Right renal cortex interstitium (tissue), 3 donors: ENCODE measurements at places on chromosomes 12 and 14.

DNA sequence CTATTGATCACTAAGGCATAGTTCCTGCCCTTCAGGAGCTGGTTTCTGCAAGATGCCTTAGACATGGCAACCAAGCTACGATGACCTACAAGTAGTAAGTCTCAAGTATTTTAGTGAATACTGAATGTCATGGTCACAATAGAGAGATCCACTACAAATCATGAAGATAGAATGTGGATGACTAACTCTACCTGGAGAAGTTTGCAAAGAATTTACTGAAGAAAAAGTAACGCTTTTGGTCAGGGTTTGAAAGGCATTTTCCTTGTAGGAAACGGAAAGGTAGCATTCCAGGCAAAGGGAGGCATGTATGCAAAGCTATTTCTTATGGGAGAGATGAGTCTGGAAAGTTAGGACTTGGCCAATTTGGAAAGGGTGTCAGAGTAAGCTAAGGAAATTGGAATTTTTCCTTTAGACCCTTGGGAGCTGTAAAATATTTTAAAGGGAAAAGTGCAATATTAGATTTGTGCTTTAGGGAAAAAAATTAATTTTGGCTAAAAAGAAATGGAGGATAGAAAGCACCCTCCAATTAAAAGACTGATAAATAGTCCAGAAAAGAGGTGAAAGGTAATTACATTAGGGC, 377.5 kb downstream of the EGLN3 start:
- no peak for DNase-seq

- no peak for DNase-seq
Measured at GRCh38 chr12:109605599-109606228, 32.1 kb downstream of the MVK start.

DNA sequence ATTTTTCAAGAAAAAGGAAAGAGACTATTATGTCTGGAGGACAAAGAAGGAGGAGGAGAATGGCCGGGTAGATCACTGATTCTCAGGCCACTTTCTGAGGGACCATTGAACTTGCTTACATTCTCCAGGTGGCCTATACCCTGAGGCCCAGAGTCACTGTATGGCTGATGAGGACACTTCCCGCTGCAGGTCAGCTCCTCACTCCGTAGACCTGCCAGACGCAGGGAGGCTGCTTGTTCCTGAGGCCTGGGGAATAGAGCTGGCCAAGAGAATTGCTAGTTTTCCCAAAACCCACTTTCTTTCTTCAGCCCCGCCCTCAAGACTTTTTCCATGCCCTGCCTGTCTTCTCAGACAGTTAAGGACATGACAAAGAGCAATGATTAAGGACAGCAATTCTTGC, 510.5 kb upstream of the TBX3 start:
- no peak for DNase-seq

DNA sequence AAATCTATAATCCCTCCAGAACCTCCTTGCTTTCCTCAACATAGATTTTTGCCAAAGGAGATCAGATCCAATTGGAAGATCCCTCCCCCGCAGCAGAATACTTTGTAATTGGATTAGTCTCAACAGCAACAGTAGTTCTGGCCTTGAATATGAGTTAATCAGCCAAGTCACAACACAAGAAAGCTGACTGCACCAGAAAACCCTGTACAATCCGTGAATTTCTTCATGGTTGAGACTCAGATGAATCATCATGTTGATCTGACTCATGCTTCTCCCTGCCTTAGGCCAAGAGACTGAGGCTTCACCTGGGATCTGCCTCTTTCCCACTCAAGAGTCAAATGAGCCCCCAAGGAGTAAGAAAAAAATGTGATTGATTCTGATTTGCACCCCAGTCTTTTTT, 3.0 kb upstream of the METTL17 start:
- DNase-seq: no peak

GRCh38 chr14:55410876-55411275, 754 bp downstream of the ATG14 start:
- no peak for DNase-seq

DNA sequence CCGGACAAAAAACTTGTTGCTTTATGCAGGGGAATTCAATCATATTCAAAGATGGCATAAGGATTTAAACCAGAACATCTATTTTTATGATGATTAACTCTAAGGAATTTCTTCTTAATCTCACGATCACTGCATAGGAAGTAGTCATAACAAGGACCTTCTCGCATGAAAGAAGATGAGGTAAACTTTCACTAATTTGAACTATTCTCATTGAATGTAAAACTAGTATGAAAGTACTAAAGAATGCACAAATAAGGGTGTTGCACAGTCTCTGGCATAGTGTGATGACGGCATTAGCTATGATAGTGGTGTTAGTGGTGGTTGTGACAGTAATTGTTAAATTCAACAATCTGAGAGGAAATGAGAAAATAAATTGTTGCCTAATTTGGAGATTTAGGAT, 280.0 kb downstream of the SLC6A15 start:
- DNase-seq: no peak

- DNase-seq: no peak
Measured at GRCh38 chr12:4118017-4118510, 155.5 kb upstream of the CCND2 start.

GRCh38 chr12:109510196-109510595, 32.8 kb downstream of the UBE3B start:
- no peak for DNase-seq

- no peak for DNase-seq
Measured at GRCh38 chr14:99166506-99166905, 105.5 kb downstream of the BCL11B start.

GRCh38 chr14:95006051-95006450, 151.3 kb downstream of the DICER1 start:
- DNase-seq: no peak

- DNase-seq: no peak
Measured at GRCh38 chr12:116222358-116222757, 55.1 kb downstream of the MED13L start.

GRCh38 chr12:10191865-10192264, 13.0 kb downstream of the TMEM52B start:
- no peak for DNase-seq

- peak; percentile 61 for DNase-seq
Measured at GRCh38 chr14:102209224-102209966, 69.7 kb downstream of the WDR20 start.

- DNase-seq: no peak
Measured at GRCh38 chr14:94426526-94426925, 26.1 kb downstream of the SERPINA11 start.

- no peak for DNase-seq
Measured at GRCh38 chr12:9864913-9865675, 4.1 kb downstream of the CLEC2B start.

DNA sequence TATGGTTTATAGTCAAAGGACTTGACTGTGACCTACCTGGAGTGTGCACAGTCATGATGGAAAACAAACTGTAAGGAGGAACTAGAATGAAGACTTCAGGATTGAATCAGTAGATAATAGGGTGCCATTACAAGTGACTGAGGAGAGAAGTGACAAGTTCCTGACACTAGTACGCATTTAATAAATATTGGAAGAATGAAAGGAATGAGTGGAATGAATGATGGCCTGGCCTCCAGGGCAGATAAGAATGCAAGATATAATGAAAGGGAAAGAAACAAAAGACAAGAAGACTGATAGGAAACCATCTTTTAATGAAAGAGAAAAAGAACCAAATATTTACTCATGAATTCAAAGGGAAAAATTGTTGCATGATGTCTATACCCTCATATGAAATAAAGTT, 44.7 kb upstream of the NEDD1 start:
- no peak for DNase-seq

- DNase-seq: no peak
Measured at GRCh38 chr12:77720258-77720657, 110.4 kb upstream of the NAV3 start.

DNA sequence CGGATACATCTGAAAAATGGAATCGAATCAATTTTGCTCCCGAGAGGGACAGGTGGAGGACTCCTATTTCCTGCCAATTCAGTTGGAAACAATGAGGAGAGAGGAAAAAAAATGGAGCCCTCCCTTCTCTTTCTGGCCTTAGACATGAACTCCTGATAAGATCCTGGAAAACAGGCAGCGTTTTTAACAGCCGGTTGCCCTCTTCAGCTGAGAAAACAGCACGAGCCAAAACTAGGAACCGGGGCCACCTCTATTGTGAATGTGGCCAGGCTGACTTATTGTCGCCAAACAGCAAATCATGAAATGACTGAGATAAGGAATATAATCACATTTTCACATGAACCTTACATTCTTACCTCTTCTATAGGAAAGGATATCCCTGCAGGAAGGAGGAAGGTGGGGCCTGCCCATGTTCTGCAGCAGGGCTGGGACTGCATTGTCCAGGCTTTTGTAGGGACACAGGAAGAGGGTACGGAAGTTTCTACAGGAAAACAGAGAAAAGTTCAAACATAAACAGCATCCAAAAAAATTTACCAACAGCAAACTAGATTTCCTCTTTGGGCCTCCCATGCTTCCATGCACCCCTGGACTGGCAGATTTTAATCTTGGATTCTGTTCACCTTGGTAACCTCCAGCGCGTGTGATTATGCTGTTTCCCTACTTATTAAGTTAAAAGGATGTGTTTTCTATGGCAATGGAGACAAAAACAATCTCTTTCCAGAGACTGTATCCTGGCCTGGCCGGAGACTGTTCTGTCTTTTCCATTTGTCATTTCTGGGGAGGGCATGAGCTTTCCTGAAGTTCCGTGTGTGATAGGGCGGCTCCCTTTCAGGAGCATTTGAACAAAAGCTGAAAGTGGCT, 29.0 kb upstream of the ELK3 start:
- no peak for DNase-seq
